ENCODE measurements at places on chromosomes 12 and 14.

DNA sequence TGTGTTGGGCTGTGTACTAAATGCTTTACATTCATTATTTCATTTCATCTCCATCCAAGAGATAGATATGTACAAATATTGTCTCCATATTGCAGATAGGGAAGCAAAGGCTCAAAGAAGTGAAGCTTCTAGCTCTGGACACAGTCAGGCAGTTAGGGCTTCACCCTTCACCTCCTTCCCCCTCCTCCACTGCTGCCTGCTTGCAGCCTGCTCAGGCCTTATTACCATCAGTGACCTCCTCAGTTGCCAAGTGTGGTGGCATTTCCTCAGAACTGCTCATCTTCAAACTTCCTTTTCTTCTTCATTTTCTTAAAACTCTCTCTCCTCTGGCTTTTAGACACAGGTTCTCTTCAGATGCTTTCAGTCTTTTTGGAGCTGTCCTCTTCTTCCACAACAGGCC, 4.7 kb upstream of the GPATCH2L start:
- DNase-seq: no peak

GRCh38 chr12:116497051-116497591, 62.1 kb upstream of the MAP1LC3B2 start:
- no peak for DNase-seq

GRCh38 chr14:23355871-23356435, 3.3 kb upstream of the SLC22A17 start:
- DNase-seq: no peak

DNA sequence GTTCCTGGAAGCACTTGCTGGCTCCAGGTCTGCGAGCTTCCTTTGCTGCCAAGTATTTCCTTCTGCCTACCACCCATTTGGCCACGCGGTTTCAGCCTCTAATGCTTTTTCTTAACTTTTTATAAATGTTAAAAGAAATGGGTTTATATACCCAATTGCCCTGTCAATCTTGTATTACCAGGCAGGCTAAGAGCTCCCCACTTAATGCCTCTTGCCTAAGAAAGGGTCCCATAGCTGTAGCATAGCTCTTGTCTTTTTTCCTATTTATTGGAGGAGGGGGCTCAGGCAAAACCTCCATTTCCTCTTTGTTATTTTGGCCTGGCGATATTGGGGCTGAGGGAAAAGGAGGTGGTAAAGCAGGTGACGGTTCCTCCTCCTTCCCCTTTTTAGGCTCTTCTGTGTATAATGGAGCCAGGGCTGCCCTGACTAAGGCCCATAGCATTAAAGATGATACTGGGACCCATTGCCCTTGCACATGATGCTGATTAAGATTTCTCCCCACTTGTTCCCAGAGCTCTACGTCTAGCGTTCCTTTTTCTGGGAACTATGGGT, 21.6 kb upstream of the BLTP3B start:
- no peak for DNase-seq

- no peak for DNase-seq
These were observed 219.5 kb downstream of the KIF26A start for GRCh38 chr14:104357689-104358527.

DNA sequence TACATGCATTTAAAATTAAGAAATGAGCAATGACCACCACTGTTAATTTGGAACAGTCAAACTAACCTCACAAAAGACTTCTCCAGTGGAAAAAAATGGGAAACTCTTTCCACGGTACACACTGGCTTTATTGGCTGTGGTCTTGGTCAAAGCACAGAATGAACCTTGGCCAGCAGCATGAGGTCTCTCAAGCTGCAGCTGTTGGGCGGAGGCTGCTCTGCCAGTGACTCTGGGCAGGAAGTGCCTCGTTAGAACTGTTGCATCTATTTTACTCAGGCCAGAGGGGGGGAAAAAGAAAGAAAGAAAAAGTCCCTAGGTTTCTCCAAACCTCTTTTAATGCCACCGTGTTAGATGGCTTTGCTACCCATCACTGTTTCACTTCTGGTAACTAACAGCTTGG, 279.8 kb upstream of the DIO2 start:
- DNase-seq: no peak

- DNase-seq: no peak
These were observed 108.3 kb downstream of the KIF26A start for GRCh38 chr14:104246401-104247335.
